ENCODE measurements at places on chromosomes 7 and 10.

DNA sequence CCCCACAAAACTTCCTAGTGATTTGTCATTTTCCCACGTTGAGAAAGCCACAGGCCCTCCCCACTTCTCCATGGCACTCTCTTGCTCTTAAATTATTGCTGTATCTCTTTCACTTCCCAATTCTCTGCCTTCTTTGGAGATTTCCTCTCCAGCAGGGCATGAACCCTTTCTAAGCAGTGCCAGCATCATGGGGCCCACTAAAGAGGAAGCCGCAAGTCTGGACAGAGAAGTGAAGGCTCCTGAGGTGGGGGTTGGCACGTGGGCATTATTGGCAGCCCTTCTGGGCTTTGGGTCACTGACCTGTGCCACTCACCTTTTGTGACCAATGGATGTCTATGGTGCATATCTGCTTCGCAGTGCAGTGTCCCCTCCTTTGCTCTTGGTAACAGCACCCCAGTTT lies 97.7 kb upstream of the TCF7L2 start:
- DNase-seq: no peak

GRCh38 chr7:131254211-131254610 lies 73.5 kb upstream of the MKLN1 start:
- DNase-seq: no peak

DNA sequence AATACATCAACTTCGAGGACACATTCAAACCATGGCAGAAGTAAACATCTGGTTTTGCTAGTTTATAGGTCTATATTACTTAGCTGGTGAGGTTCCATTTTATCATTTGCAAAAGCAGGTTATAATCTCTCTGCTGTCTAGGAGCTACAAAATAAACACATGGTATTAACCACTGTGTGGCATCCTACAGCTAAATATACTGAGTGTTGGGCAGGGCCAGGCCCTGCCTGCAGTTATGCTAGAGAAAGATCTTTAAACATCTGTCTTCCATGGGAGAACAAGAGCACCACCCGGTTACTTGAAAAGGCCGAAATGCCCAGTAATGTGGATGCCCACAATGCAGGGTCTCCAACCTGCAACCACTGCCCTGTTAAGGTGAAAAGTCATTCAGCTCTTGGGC lies 20.6 kb upstream of the FKBP9 start:
- DNase-seq: no peak

- no peak for DNase-seq
Measured at GRCh38 chr7:117283371-117283770, 39.5 kb downstream of the WNT2 start.

DNA sequence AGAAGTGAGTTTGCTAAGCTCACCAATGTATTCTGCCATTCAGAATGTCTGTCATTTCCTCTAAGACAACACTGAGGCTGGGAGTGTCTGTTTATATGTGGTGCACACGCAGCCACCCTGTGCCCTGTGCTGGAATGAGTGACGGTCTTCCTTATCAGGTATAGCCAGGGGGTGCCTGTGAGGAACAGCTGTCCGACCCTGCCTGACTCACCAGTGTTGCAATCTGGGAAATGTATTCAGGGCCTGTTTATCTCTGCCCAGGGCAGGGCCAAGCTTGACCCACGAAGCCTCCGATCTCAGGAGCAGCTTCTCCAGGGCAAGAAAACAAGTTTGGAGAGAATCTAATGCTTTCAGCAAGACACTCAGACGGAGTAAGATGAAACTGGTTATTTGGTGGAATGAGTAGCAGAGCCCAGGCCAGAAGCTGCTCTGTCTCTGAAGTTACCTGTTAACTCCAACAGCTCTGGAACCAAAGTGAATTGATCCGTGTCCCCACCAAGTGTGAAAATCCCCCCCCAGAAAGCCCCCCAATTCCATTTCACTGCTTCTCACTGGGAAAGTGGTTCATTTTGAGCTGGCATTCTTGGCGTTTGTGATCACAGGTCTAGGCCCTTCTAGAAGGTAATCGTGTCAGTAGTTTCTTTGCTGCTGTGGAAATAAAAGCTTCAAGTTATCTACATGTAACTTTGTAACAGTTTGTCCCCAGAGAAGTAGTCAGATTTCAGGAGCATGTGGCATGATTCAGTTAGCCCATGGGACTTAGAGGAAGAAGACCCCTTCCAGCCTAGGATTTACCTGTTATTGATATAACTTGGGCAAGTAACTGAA lies 6.1 kb upstream of the UBE2H start:
- DNase-seq: no peak

DNA sequence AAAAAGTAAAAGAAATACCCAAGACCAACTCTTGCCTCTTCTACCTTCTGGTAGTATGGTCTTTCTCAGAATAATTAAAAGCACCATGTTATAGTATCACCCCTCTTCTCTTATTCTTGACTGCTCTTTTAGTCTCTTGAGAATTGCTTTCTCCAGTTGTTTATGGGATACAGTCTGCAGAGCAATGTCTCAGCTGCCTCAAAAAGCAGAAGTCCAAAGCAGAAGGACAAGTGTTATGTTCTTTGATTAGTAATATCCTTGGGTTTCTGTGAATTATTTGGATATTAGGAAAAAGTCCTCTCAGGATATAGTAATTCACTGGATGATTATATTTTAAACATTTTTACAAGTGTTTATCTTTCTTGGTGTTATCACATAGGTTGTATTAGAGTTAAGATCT lies 7.4 kb downstream of the TAS2R41 start:
- DNase-seq: no peak

Measured in H9 (cell line).